ENCODE measurements at places on chromosomes 11 and 22. TPM values are rescaled to one million over a fixed set of nuclear protein-coding genes. Genes with fewer than 3 reads are reported as not detected.

ASPHD2 gene
- total RNA-seq, result 14.6 TPM

MPZL3 gene
- 76.3 TPM for total RNA-seq

PLEKHB1 gene
- 11.3 TPM for total RNA-seq

INS gene
- total RNA-seq, result not detected

HOATZ gene
- total RNA-seq, result not detected

C11orf86 gene
- total RNA-seq, result not detected

NPTXR gene
- total RNA-seq, result 6.4 TPM

SPDYC gene
- not detected for total RNA-seq

SSTR3 gene
- 10.0 TPM for total RNA-seq

WNT11 gene
- 0.16 TPM for total RNA-seq

Measured in activated T-cell treated with anti-CD3 and anti-CD28 coated beads, Interleukin-2, amount 50 U/mL, for 72 hours (primary cell).